Stimulated activated CD4-positive, alpha-beta T cell treated with anti-CD3 and anti-CD28 coated beads, Interleukin-15, amount 100 ng/mL, for 48 hours (primary cell): ENCODE measurements at places on chromosomes 1 and 21.

DNA sequence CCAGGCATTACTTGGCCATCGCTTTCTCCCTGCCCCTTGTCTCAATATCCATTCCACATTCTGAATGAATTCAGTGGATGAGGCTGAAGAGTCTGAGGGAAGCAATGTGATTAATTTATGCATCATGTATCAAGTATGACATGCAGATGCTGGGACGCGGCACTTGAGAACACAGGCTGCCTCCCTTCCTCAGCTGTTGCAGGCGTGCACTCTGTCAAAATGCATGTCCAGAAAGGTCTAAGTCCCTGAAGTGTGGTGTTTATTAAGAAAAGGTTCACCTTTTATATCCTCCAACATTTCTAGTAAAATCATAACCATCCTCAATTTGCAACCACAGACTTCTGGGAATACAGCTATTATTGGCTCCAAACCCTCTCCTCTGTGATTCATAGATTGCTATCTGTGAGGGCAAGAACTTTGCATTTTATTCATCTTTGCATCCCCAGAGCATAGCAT, 22.6 kb upstream of the RAB3GAP2 start:
- DNase-seq = no peak

- DNase-seq = no peak
These were observed 39.1 kb downstream of the KCNC4 start for GRCh38 chr1:110249256-110249655.

DNA sequence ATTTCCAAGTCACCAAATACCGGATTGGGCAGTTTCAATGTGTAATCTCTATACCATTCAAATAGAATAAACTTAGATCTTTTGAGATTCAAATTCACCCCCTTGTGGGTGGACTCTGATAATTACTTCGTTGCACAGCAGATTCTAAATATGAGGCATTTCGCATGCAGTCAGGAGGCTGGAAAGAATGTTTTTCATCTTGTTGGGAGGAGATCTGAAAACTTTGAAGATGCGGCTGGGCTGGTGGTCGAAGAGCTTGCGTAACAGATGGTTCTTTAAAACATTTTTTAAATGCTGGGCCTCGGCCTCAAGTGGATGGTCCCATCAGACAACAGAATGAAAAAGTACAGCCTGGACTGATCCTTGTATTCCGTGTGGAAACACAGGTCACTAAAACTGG, 10.4 kb downstream of the NR5A2 start:
- no peak for DNase-seq

- DNase-seq = no peak
These were observed 35.0 kb upstream of the THEM4 start for GRCh38 chr1:151944126-151944856.

GRCh38 chr1:153339802-153340201, 8.8 kb downstream of the PGLYRP4 start:
- DNase-seq = no peak

GRCh38 chr1:161051219-161051618, 5.4 kb upstream of the USF1 start:
- DNase-seq = no peak

DNA sequence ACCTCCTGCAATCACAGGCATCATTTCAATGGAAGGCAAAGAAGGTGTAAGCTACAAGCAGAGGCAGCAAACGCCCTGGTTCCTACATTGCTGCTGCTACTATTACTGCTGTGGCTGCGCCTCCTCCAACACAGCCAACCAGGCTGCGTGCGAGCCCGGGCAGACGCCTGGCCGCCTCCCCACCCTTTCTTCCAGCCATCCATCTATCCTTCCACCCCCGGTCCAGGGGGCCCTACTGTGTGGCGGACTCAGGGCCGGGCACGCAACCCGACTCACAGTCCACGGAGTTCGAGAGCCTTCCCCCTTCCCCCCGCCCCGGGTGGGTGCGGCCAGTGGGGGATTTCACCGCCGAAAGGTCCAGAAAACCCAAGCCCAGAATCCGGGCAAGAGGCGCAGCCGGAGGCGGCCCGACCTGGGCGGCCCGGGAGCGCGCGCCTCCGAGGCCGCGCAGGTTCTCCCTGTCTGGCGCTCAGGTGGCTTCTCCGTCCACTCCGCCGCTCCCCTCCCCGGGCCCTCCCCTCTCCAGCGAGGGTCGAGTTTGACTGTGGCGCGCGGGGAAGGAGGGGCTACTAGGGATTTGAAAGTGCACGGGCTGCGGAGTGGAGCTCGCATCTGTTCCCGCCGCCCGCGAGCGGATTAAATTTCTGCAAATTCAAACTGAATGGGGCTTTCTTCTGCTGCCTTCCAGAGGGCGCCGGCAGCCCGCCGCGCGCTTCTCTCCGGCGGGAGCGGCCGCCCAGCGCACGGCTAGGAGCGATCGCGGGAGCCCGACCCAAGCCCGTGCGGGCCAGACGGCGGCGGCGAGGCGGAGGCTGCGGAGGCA, at the start of gene HUNK:
HUNK (plus strand) TSS at position 569 of the 823 bp plus-strand sequence. CDS start 655 bp downstream, outside the sequence.
- no peak for DNase-seq

- no peak for DNase-seq
These were observed 42.1 kb downstream of the TMCO4 start for GRCh38 chr1:19757641-19758040.

GRCh38 chr21:35338881-35339632, 290.0 kb upstream of the RUNX1 start:
- no peak for DNase-seq

- no peak for DNase-seq
These were observed 243.8 kb downstream of the MATN1 start for GRCh38 chr1:30479575-30479974.

- DNase-seq = no peak
These were observed 19.2 kb upstream of the RCAN3 start for GRCh38 chr1:24483441-24483840.

- DNase-seq = no peak
These were observed 112.6 kb upstream of the PKN2 start for GRCh38 chr1:88571506-88571905.

DNA sequence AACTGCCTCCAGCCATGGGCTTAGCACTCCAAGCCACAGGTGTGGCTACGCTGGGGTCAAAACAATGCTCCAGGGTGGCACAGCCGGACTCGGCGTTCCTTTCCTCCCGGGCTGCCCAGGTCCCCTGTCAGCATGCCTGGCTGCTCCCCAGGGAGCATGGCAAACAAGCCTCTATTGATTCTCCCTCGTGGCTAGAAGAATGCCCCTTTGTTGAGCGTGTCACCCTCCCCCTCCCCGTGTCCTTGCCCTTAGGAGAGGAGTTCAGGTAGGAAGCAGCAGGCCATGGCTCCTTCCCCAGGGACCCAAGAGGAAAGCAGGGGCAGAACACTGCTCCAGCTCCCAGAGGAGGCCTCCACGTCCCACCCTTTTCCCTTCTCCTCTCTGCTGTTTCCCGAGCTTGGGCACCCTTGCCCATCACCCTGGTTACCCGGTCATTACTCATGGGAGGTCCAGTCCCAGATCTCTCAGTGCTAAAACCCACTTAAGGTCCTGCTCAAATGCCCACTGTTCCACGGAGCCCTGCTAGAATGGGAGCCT, 57.4 kb upstream of the CITED4 start:
- DNase-seq = no peak

GRCh38 chr21:41634211-41634694, 126.3 kb upstream of the TMPRSS2 start:
- DNase-seq = no peak

DNA sequence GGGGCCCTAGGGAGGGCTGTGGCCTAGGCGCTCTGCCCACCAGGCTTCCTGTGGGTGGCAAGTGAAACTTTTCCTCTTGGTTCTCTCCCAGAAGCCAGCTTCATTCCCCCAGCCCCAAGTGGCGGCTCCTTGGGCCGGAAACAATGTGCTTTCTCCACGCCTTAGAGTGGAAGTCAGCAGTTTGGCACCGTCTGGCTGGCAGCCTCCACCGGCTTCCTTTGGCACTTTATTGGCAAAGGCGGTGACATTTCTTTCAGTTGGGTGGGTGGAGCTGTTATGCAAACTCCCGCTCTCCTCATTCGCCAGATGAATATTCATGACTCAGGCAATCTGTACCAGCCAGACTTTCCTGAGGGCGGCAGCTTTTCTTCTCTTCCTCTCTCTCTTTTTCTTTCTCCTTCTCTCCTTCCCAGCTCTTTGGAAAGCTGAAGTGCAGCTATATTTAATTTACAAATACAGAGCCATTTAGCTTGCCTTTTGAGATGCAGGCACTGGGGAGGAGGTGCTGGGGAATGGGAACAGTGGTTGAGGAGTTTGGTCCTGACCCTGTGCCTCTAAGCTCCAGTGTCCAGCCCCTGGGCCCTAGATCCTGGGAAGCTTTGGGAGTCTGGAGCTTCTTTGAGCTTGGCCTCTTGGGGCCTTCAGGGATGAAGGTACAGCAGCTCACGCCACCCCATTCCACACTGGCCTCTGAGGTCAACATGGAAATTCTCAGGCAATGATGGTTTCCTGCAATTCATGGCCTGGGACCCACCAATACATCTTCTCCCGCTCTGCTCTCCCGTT, 67.8 kb upstream of the POU3F1 start:
- no peak for DNase-seq
